CD4-positive, alpha-beta T cell treated with Interleukin-15 for 4 hours (primary cell): ENCODE measurements at places on chromosomes 3 and 15.

DNA sequence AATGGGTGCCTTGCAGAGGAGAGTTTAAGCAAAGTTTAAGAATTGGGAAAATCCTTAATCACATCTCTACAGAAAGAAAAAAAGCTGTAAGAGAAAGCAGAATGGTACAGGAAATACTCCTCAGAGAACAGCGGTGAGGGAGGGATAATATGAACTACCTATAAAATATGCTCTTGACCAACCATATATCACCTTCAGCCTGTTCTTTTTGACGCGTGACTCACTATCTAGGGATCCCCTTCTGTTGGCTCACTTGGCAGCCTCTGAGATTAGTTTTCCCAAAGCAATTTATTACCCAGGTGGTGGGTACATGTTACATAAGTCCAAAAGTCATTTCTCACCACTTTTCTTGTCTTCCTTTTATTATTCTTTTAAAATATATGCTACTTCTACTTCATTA, 97.7 kb downstream of the CNTN6 start:
- no peak for DNase-seq

DNA sequence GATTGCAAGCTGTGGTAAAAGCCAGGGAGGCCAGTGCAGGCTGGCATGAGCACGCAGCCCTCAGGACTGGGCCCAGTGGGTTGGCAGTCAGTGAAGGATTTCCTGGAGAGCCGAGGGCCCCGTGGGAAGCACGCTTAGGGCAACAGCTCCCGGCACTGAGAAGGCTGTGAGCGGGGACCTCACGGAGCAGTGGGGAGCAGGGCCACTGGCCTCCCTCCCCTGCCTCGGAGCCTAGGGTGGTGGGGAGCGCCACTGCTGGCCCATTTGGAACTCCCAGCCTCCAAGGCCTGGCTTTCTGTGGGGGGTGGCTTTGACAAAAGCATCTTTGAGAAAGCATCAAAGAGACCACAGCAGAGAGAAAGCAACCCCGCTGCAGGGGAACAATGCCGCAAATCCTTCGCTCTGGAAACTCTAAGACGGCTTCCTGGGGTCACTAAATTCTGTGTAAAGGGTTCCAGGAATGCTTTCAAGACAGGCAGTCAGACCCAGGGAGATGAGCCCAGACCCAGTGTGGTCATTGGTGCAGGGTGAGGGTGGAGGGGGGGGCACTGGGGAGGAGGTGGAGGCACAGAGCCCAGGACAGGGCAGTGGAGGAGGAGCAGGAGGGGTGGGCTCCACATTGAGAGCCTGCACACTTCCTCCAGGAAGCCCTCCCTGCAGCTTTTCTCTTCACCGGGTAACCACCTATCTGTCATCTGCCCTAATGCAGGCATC, 9.5 kb upstream of the APBA2 start:
- no peak for DNase-seq

- no peak for DNase-seq
Measured at GRCh38 chr3:85297291-85297690, 338.5 kb downstream of the CADM2 start.

DNA sequence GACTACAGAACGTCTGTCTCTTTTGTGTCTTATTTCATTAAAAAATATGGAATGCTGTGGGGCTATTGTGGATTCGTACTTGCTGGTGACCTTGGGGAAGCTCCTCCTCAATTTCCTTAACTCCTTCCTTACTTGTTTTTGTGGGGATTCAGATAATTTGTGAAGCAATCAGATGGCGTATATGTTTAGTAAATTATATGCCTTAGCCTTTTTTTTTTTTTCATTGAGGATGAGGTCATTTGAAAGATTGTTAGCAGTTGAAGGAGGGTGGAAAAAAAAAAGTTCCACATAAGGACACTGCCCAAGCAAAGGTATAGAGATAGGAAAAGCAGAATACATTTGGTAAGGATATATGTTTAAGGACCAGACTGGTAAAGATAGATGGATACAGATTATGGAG, 3.3 kb downstream of the RNF13 start:
- DNase-seq: no peak

- no peak for DNase-seq
Measured at GRCh38 chr3:114331007-114331406, 37.2 kb downstream of the TIGIT start.

GRCh38 chr15:87707071-87707470, 549.5 kb downstream of the NTRK3 start:
- no peak for DNase-seq

GRCh38 chr15:69823223-69823907, 274.4 kb downstream of the TLE3 start:
- no peak for DNase-seq

DNA sequence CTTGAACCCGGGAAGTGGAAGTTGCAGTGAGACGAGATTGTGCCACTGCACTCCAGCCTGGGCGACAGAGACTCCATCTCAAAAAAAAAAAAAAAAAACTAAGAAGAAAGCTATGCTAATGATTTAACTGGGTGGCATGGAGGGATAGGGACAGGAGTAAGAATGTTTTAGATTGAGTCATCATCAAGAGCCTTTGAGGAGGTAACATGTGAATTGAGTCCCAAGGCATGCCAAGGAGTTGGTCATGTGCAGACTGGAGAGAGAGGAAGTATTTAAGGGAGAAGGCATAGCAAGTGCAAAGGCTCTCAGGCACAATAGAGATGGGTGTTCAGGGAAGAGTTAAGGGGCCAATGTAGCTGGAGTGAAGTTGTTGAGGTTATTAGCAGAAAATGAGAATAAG, 9.1 kb downstream of the BNC1 start:
- no peak for DNase-seq

GRCh38 chr3:125150525-125151441, 61.8 kb downstream of the SLC12A8 start:
- DNase-seq: peak; percentile 66

DNA sequence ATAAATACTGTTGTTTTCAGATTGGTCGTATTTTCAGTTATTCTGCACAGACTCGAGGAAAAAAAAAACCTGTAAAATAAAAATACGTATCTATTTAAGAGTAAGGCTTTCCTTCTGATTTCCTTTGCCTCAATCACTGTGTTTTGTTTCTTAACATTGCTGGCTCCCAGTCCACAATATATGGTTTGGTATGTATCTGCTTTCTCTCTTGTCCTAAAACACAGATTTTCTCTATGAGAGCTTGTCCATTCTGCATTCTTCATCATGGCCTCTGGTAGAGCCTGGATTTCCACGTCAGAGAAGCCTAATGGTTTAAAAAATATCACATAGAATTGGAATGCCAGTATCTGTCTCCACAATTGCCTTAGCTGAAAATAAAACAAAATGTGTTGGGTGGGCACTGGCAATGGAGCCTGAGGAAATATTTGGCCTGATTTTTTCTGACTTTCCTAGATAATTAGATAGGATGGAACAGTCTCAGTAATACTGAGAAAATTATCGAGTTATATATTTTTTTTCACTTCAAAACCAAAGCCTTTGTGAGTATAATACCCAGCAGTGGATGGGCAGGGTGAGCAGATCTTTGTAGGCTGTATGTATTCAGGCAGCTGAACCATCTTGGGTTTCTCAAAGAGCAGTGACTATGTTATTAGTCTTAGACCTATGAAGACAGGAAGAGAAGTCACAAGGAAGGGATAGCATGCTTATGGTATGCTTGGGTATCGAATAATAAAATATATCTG, 1.9 kb downstream of the CD200 start:
- DNase-seq: no peak

- no peak for DNase-seq
Measured at GRCh38 chr3:51403675-51404074, 12.6 kb downstream of the RBM15B start.

DNA sequence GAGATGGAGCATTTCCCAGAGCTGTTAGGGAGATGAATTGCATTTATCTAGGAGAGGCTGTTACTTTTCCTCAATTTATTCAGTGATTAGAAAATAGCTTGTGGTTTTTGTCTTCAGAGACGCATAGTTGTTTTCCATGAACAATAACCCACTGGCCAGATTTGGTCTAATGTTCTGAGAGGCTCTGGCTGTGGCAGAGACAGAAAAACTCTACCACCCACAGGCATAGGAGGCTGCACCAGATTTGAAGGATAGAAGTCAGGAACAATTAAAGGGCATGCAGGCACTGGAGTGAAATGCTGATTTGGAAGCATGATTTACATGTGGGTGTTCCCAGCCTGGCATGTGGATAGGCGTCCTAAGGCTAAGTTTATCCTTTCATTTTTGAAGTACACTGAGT, 143.5 kb downstream of the NFKBIZ start:
- no peak for DNase-seq

GRCh38 chr15:40464595-40465185, 6.1 kb upstream of the CHST14 start:
- no peak for DNase-seq

- DNase-seq: no peak
Measured at GRCh38 chr3:150351398-150351797, 56.7 kb upstream of the TSC22D2 start.

DNA sequence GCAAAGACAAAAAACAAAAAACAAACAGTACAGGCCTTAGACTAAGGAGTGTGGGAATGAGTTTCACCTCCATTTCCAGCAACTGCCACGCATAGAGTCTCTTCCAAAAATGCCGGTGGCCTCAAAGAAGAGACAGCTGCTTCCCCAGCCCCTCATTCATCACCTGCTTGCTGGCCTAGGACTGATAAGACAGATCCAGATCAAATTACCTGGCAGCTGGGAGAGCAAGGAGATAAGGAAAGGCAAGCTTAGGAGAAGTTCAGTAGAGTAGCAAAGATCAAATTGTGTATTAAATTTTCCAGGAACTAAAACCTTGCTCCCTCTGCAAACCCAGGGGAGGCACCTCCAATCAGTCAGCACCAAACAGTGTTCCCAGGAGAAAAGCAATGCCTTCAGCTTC, 325.8 kb upstream of the CTNNB1 start:
- DNase-seq: no peak

- DNase-seq: no peak
Measured at GRCh38 chr3:59079962-59080361, 30.1 kb upstream of the CFAP20DC start.

DNA sequence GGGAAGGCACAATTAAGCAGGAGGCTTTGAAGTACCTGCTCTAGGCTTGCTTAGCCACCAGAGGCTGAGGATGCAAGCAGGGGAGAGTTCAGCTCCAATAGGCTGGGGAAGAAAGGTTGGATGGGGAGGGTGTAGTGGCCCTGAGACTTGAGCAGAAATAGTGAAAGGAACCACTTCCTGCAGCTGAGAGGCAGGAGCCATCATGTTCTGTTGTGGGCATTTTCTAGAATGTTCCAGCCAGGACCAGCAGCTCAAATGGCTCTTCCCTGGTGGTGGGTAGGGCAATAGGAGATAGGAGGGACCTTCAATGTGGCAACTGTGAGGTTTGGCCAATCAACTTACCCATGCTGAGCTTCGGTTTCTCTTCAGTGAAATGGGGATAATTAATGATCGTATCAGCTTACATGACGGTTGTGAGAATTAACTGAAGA, 79.1 kb upstream of the CGNL1 start:
- no peak for DNase-seq

DNA sequence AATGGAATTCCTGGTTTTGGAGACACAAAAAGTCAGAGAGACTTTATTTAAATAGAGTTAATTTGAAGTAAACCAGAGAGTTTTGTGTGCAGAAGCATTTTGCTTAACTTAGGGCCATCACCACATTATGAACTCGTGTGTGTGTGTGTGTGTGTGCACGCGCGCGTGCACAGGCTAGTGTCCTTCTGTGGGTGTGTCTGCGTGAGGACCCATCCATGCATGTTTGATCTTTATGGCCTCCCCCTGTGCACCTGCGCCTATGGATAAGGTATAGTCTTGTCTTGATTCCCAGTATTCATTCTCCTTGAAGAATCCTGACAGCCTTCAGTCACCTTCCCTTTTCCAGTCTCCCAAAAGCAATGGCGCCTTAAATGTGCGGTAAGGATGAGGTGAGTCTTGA, 26.0 kb downstream of the MUC20 start:
- DNase-seq: no peak

GRCh38 chr3:178706411-178706810, 170.2 kb downstream of the KCNMB2 start:
- no peak for DNase-seq

DNA sequence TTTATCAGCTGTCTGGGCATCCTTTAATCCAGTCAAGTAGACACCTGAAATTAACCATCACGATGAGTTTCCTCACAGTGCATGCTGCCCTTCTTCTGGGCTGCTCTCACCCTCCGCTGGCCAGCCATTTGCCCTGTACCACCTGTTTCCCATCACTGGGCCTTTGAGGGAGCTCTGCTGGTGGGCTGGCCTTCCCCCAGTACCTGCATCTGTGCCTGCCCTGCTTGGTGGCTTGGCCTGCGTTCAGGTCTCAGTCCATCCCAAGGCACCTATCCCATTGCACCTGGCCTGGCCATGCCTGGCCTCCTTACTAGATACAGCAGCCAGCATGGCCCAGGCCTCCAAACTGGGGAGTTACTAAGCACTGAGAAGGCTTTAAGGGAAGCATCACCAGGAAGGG, 413.2 kb downstream of the NTRK3 start:
- no peak for DNase-seq

- DNase-seq: no peak
Measured at GRCh38 chr3:62774221-62774620, 101.0 kb downstream of the CADPS start.
